ENCODE measurements at places on chromosomes 11 and 22.

DNA sequence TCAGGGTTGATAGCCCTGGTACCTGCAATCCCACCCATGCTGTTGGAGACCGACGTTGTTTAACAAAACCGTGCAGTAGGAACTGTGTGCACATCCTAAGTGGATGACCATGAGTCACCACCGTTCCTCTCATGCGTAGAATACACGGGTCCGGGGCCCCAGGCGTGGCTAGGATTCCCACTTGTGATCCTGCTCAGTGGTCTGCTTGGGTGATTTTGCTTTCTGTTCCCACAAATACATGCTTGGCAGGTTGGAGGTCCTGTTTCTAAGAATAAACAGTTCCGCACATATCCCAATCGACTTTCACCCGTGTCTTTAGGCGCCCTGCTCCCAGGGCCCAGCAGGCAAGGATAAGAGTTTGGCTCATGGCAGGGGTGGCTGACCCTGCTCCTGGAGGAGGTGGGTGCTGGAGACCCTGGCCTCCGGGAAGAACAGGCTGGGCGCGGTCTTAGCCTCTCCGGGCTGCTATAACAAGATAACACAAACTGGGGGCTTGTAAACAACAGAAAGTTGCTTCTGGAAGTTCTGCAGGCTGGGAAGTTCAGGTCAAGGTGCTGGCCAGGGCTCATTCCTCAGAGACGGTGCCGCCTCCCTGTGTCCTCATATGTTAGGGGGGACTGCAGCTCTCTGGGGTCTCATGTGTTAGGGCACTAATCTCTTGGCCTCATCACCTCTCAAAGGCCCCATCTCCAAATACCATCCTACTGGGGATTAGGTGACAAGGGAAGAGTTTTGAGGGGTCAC lies 1028.3 kb downstream of the BRD1 start:
- no peak for DNase-seq

GRCh38 chr11:33617672-33618350 lies 82.8 kb downstream of the C11orf91 start:
- DNase-seq: no peak

DNA sequence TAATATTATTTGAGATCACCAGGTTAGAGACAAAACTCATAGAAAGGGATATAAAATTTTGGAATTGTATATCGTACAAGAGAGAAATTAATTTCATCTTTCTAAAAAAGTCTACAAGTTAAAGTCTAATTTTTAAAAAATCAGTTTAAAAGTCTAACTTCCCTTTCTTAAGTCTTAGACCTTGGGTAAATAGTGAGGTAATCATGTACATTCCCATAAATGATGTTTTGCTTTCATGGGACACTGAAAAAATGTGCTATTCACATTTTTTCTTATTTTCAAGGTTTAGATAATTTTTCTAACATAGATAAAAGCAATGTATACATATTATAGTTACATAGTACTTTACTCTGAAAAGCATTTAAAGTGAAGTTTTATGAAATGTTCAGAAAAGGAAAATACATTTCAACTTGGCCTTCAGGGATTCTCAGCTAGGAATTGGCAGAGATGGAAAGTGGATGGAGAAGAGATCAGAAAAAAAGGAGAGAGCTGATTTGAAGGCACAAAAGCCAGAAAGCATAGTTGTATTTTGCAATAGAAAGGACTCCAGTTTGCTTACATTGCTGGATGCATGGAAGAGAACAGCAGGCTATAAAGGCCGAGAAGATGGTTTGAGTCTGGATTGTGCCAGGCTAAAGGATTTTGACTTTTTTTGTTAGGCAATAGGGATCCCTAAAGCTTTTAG lies 194.0 kb downstream of the CASP12 start:
- no peak for DNase-seq

DNA sequence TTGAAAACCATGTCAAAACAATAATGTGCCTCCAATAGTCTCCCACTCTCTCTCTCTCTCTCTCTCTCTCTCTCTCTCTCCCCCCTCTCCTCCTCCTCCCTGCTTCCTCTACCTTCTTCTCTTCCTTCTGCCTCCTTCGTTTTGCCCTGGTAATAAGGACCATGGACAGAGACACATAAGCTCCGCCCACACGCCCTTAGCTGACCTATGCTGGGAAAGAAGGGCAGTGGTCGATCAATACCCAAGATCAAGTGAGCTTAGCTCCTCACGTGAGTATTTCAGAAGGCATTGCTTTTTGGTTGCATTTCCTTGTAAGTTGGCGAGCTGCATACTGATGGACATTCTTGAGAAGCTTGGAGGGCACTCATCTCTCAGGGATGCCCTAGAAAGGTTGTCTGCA lies 194.8 kb downstream of the MIAT start:
- no peak for DNase-seq

DNA sequence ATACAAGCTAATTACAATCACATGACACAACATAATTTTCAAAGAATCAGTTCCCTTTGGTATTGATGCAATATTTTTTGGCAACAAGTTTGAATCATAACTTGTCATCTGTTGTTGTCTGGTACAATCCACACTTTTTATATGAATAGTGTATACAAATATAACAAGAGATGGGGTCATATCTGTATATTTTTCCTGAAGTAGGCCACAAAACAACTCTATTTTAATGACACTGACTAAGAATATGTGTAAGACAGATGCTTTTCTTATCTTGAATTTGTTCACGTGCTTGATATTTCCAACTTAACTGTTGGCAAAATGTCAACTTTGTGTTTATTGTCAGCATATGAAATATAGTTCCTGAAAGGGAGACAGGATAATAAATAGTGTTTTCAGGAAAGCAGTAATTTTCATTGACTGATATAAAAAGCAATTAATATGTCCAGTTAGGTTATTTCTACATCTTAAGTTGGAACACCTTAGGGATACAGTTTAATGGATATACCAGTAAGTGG lies 27.9 kb downstream of the NOX4 start:
- DNase-seq: no peak

- DNase-seq: no peak
These were observed 565.8 kb upstream of the LRRC4C start for GRCh38 chr11:42025121-42025803.

DNA sequence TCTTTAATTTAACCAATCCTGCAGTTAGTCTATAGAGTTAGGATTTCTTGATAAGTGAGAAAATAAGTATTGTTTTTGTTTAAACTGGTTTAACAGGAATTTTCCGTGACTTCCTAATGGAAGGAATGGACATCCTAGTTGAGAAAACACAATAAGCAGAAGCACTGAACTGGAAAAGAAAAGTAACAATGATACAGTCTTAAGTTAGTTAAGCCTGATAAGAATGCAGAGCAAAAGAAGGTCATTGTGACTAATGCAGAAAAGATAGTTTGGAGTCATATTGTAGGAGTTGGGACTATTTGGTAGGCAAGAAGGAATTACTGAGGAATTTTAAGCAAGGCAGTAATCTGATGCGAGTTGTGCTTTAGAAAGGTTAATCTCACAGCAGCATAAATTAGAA lies 11.7 kb downstream of the RNF141 start:
- DNase-seq: no peak

DNA sequence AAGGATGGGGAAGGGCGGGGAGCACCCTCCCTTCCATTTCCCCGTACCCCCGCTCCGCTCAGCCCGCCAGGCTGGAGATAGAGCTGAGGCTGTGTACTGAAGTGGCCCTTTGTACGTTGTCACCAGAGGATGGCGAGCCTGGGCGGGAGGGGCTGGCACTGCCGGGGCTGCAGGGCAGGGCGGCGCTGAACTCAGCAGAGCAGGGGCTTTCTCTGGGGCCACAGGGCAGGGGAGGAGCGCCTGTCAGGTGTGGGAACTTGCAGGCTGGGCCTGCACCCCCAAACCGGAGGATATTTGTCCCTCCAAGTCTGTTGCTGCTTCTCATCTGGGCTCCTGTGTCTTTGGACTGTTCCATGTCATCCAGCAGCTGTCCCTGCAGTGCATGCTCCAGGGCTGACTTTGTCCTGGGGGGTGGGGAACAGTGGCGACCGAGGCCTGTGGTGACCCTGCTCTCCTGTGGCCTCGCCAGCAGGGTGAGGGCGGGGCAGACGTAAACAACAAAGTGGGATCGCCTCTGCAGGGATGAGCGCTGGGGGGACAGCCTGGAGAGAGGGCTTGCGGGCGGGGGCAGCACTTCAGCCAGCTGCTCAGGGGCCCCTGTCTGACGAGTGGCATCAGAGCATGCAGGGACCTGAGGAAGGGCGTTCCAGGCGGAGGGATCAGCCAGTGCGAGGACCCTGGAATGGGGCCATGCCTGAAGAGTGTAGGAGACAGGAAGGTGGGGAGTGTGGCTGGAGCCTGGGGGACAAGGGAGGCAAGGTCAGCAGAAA lies 13.1 kb downstream of the MGAT3 start:
- DNase-seq: peak; percentile 44

- peak; percentile 25 for DNase-seq
These were observed 531 bp downstream of the PIM3 start for GRCh38 chr22:49961005-49961600.

DNA sequence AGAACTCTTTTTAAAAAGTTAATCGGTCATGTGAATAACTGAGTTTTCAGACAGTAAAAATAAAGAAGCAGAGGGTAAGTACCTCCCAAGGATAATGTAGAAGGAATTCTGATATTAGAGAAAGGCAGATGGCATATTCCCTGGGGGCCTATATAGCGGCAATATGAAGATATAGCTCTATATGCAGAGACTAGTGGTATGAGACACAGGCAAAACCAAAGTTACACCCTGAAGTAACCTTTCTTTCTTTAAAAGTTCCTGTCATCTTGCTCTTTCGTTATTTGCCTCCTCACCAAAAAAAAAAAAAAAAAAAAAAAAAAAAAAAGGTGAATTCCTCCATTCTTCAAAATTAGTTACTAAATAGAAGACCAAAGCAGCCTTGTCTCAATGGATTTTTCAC lies 76.2 kb upstream of the ARHGAP32 start:
- DNase-seq: no peak

DNA sequence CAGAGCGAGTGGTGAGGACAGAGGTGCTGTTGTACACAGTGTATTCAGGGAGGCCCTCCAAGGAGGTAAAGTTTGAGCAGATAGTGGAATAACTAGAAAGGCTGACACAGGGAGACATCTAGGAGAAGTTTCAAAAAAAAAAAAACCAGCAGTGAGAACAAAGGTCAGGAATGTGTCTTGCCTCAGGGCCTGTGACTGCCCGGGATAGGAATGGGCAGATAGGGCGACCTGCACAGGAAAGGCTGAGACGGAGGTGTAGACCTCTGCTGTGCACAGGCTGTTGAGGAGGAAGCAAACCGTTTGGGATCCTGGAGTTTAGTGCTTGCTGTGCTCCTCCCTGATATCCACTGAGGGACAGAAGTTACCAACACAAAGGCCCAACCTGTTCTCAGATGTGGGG lies 406.5 kb upstream of the B3GAT1 start:
- no peak for DNase-seq

- no peak for DNase-seq
These were observed 148.1 kb downstream of the FAM76B start for GRCh38 chr11:95641495-95641894.

- no peak for DNase-seq
These were observed 12.1 kb upstream of the CHORDC1 start for GRCh38 chr11:90234977-90235376.

GRCh38 chr11:125157953-125158680 lies 6.4 kb upstream of the PKNOX2 start:
- peak; percentile 23 for DNase-seq

- no peak for DNase-seq
These were observed 40.1 kb downstream of the ZBTB16 start for GRCh38 chr11:114099392-114100178.

GRCh38 chr11:94151903-94152677 lies 23.4 kb downstream of the PANX1 start:
- peak; percentile 21 for DNase-seq

- no peak for DNase-seq
These were observed 178.8 kb upstream of the MTMR2 start for GRCh38 chr11:96102664-96103078.

GRCh38 chr11:29200791-29201562 lies 815.9 kb downstream of the KCNA4 start:
- DNase-seq: no peak

GRCh38 chr22:24937114-24937513 lies 9.4 kb downstream of the LHFPL7 start:
- DNase-seq: no peak

DNA sequence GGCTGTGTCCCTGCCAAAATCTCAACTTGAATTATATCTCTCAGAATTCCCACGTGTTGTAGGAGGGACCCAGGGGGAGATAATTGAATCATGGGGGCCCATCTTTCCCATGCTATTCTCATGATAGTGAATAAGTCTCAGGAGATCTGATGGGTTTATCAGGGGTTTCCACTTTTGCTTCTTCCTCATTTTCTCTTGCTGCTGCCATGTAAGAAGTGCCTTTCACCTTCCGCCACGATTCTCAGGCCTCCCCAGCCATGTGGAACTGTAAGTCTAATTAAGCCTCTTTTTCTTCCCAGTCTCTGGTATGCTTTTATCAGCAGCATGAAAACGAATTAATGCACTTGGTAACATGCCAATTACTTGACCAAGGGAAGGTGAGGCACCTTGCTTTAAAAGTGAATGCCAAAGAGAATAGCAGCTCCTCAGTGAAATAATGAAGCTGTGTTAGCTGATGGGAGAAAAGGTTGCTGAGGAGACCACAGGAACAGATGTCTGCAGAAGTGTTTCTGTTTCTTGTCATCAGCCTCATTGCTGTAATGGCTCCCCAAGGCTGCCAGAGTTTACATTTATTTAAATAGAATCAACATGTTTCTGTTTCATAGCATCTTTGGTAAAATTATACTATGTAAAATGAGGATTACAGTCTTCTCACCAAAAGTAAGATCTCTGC lies 89.0 kb upstream of the CD44 start:
- no peak for DNase-seq

DNA sequence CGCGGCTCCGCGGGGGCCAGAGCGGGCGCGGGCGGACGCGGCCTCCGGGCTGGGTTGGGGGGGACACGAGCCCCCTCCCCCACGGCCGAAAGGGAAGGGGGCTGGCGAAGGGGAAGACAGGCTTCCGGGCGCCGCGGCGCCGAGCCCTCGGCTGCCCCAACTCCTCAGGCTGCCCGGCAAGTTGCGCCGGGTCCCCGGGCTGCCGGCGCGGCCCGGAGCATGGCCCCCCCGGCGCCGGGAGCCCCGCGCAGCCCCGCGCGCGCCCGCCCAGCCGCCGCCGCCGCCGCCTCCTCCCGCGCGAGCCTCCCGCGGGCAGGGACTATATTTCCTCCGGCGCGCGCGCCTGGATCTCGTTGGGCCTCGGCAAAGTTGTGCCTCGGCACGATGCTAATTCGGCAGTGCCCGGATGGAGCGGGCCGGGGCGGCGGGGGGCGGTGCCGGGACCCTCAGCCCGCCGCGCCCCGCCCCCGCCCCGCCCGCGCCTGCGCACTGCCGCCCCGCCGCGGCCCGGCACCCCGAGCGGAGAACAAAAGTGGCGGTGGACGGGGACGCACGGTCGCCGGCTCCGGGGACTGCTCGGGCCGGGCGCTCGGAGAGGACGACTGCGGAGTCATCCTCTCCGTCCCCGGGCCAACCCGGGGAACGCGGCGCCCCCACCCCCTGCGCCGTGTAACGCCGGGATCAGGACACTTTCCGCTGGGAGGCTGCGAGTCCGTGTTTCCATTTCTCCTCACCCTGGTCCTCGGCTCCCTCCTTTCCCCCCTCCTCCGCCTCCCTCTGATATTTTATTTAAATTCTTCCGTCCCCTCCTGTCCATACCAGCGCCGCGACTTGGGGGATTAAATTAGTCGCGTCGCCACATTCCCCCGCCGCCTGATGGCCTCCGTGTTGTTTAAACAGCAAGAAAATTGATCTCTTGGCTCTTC lies at the start of gene PHF21B:
Gene PHF21B, minus strand, starts transcription at position 400 of the 926 bp plus-strand sequence. CDS start 456 bp downstream, outside the sequence.
- DNase-seq: peak; percentile 75

GRCh38 chr11:93500759-93501158 lies 42.4 kb downstream of the SMCO4 start:
- DNase-seq: no peak

- DNase-seq: peak; percentile 95
These were observed 124.4 kb downstream of the CTTN start for GRCh38 chr11:70522593-70523311.

All from NCI-H345 (cell line).